T-helper 1 cell (primary cell): ENCODE measurements at places on chromosomes 2 and 18.

- DNase-seq = no peak
Measured at GRCh38 chr2:44778221-44778654, 163.3 kb upstream of the SIX3 start.

DNA sequence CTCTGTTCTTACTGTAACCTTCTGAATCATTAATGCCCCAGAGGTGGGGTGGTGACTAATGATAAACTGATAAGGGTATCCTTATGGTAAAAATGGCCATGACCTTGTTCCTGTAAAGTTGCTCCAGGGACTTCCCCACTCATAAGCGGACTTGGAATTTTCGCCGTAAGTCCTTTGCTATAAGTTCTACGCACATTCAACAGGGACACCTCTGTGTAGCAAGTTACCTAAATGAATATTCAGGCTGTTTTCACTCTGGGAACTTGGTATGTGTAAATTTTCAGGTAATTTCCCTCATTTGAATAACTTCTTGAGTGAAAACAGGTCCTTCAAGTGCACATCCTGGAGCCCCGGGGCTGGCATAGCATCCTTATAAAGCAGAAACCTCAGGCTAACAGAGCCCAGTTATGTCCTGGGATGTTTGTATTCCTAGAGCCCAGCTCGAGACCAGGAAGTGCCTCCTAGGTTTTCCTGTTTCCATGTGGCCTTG is 9.4 kb upstream of the AGFG1 start:
- DNase-seq = no peak

DNA sequence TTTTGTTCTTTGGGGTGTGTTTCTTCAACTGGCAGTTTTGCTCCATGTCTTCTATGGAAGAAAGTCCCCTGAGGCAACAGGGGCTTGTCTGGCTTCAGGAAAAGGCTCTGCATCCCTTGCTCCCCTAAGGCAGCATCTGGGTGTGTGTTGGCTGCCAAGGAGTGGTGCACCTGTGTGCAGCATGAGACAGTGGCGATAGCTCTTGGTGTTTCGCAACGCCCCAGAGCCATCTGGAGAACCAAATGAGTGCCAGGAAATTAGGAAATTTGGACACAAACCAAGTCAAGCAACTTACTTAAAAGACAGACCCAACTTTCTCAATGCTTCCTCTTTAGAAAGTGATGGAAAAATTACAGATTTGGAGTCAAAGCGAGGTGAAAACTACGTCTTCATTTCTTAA is 1044.4 kb upstream of the CNTNAP5 start:
- DNase-seq = no peak

DNA sequence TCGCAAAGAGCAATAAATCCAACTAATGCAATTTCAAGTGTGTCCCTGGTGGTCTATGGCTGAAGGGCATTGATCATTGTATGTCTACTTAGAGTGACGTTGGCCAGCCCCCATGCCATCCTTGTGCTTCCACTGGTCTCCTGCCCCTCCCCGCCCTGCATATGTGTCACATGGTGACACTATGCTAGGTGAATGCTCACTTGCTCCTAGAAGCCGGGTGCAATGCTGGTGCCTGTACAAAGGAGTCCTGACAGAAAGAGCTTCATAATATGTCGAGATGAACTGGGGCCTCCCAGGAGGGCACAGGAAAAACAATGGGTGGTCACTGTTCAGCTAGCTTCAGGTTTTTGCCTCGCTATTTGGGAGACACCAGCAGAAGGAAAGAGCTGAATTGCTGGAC is 5.9 kb upstream of the TRABD2A start:
- no peak for DNase-seq
